Stimulated activated CD4-positive, alpha-beta T cell treated with anti-CD3 and anti-CD28 coated beads, Interleukin-1b, Interleukin-23, amount 100 ng/mL, for 24 hours (primary cell): ENCODE measurements at places on chromosomes 1 and 21.

DNA sequence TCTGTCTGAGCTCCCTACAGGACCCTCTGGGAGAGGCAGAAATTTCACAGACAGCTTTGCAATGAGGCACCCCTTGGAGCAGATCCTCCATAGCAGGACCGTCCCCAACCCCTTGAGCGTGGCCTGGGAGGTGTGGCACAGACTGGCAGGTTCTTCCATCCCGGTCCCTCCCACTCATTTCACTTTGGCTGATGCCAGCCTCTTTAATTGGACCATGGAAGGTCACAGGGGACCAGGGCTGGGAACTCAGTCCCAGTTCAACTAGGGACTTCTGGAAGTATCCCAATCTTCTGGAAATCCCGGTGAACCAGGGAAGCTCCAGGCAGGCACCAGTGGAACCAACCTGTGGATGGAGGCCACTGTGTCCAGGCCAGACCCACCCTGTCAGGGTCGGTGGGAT, 83.7 kb downstream of the SPSB1 start:
- DNase-seq, result no peak

- no peak for DNase-seq
These were observed 13.0 kb upstream of the UQCRHL start for GRCh38 chr1:15820478-15820877.

DNA sequence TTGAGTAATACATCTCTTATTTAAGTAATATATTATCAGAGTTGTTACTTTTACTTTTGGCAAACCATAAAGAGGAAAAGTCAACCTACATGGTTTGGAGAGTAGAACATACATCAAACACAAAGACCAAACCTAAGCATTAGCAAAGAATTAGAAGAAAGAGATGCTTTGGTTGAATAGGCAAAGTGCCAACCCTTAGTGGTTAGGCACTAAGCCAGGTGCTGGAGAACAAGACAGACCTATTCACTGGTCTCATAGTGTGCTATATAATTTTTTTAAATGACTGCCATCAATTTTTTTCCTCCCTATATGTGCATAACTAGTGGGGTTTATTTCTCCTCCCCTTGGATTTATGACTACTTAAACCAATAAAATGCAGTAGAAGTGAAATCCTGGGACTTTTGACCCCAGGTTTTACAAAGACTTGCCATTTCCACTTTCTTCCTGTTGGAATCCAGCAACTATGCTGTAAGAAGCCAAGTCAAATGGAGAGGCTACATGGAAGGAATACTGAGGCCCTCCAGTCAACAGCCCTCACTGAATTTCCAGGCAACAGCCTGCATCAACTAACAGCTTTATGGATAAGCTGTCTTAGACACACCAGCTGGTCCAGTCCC, 69.8 kb upstream of the HAO2 start:
- DNase-seq, result no peak

- no peak for DNase-seq
These were observed 5.1 kb downstream of the MAP7D1 start for GRCh38 chr1:36160949-36161485.

DNA sequence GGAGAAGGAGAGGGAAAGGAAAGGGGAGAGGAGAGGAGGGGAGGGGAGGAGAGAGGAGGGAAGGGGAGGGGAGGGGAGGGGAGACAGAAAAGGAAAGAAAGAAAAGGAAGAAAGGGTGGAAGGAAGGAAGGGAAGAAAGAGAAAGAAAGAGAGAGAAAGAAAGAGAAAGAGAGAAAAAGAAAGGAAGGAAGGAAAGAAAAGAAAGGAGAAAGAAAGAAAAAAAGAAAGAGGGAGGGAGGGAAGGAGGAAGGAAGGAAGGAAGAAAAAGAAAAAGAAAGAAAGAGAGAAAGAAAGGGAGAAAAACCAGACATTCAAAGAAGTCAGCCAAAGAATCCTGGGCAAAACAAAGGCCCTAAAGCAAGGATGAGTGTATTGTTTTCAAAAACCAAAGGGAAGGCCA, 125.7 kb upstream of the SPATA6 start:
- DNase-seq, result no peak

DNA sequence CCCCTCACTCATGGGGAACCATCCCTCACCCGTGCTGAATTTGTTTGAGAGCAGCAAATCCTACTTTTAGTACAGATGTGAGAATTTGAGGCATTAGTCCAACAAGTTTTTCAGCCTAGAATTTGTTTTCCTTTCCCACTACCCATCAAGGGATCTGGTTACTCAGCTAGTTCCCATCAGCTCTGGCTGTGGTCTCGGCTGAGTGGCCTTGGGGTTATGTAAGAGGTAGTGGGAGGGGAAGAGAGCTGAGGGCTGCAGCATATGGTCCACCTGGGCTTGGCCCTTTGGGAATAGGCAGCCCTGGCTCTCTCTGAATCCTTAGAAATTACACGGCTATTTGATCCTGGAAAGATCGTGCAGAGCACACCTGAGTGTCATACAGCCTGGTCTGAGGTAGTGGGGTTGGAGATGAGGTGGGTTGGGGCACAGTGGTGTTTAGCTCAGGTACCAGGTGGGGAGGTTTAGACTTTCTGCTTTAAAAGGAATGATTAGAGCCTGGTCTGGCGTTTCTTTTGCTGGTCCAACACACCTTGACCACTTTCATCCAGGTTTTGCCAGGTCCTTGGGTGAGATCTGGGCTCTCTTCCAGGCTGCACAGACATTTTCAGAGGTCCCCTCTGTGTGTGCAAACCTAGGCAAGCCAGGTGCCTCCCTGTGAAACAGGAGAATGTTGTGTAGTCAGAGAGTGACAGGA, 4.2 kb downstream of the GSTM4 start:
- DNase-seq, result no peak

GRCh38 chr1:54094001-54094729, 40.8 kb downstream of the TCEANC2 start:
- DNase-seq, result no peak

DNA sequence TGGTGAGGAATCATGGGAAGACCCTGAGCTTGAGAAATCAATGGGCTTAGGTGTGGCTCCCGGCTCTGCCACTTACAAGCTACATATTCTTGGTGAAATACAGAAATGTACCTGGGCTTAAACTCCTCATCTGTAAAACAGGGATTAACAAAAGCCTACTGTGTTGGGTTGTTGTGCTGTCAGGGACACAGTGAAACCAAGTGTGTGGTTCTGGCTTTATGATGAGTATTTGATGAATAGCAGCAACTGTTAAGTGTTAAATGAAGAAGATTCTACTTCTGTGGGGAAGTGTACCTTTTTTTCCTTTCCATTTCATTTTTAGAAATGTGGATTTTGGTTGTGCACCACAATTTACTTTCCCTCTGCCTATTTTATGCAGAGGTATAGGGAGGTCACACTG, 41.1 kb upstream of the DUSP10 start:
- DNase-seq, result no peak

DNA sequence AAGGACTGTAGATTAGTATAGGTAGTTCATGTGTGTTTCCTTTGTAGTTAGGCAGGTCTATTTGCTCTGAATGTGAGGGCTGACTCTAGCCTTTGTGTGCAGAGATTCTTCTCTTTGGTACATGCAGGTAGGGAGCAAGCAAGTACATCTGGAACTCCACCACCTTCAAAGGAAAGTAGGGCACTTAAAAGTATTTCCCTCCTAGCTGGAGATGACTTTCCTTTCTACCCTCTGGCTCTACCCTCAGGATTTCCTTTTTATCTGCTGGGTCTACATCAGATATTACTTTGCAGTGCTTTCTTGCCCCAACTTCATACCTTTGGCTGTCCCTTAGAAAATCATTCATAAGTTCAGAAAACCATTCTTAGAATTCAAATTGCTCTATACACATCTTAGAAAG, 91.7 kb upstream of the HIVEP3 start:
- no peak for DNase-seq

DNA sequence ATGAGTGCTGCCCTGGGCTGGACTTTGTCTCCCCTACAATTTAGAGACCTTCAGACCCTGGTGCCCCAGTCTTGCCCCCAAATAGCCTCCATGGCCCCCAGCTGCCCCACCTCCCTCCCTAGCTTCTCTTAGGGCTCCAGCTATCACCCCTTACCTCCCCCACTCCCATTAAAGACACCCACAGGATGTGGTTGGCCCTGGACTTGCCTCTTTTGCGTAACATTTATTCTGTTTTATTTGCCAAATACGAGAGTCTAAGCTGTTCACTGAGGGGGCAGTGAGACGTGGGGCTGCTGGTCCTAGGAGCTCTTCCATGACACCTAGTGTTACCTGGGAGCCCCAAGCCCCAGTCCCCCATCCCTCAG, 4.5 kb downstream of the ZC3H12A start:
- DNase-seq, result no peak

- DNase-seq, result no peak
These were observed 8.1 kb upstream of the GREM2 start for GRCh38 chr1:240619906-240620621.

- no peak for DNase-seq
These were observed 22.9 kb upstream of the DIP2A start for GRCh38 chr21:46435786-46436227.

DNA sequence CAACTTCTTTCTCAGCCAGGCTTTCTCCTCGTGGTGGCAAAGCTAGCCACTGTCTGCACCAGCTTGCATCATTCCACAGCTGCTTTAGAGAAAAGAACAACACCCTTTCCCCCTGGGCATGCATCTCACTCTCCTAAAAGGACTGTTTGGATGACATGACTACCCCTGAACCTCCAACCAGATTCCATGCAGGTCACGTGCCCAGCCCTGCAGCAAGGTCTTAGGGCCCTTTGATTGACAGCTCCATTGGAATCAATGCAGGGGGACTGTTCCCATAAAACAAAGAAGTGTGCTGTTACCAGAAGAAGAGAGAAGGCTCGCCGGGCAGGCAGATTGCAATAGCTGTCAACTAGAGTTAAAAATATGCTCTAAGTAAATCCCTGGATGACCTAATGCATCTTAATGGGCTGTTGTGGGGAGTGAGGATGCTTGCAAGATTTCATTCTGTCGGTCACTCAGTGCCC, 24.4 kb downstream of the KCNA2 start:
- no peak for DNase-seq

- no peak for DNase-seq
These were observed 3.3 kb upstream of the PLA2G2C start for GRCh38 chr1:20189664-20190063.

DNA sequence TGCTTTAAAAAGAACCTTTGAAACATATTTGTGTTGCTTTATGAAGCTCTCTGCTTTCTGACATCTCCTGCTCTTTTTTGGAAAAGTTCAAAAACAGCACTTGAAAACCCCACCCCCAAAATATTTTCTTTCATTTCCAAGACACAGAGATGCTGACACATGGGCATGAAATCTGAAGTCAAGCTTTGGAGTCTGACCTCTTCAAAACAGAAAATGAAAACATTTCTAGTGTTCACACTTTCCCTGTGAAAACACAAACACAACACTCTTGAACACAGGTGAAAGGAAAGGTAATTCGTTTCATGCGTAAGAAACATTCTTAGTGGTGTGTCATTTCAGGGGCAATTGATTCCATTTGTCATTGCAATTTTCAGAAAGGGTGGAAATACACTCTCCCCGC, 10.8 kb downstream of the NGF start:
- no peak for DNase-seq

DNA sequence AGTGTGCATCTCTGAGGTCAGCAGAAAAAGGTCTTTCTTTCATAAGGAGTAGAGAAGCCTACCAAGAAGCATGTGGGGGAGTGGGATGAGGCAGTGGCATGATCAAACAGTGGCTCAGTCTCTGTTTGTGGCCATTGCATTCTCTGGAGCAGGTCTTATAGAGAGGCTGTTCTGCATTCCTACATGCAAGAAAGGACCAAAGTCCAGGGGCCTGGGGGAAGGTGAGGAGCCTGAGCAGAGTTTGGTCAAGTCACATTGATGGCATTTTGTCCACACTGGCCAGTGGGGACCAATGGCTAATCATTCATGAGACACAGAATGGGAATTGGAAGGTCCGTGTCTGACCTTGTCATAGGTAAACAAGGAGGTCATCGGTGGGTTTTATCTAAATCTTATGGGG, 25.4 kb downstream of the MAP10 start:
- no peak for DNase-seq

GRCh38 chr1:35923791-35924221, 7.1 kb upstream of the AGO3 start:
- no peak for DNase-seq

- DNase-seq, result no peak
These were observed 681.5 kb downstream of the LRRIQ3 start for GRCh38 chr1:73516451-73516850.

DNA sequence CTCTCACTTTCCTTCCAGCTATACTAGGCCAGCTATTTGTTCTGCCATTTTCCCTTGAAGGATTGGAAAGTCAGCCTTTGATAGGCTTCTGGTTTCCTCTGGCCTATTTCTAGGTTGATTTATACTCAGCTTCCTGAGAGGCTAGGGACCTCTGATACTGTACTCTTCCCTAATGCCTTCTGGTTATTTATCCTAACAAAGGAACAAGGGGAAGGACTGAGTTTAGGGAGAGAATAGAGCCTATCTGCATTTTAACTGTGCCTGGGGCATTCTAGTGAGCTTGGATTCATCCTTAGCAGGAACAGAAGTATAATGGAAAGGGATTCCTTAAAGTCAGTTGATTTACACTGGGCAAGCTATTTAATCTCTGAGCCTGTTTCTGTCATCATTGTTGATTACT, 11.8 kb upstream of the TMEM39B start:
- no peak for DNase-seq

DNA sequence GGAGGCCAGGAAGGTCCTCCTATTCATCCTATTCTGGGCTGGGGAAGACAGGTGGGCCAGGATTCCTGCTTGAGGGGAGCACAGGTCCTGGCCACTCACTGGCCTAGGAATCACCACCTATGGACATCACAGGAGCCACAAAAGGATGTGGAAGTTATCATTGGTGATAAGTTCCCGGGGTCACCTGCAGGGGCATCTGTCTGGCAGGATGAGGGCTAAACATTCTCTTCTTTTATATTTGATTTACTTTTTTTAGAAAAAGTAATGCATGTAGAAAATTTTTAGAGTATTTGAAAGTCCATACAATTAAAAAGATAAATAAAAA, 33.2 kb upstream of the KIAA0040 start:
- DNase-seq, result no peak

DNA sequence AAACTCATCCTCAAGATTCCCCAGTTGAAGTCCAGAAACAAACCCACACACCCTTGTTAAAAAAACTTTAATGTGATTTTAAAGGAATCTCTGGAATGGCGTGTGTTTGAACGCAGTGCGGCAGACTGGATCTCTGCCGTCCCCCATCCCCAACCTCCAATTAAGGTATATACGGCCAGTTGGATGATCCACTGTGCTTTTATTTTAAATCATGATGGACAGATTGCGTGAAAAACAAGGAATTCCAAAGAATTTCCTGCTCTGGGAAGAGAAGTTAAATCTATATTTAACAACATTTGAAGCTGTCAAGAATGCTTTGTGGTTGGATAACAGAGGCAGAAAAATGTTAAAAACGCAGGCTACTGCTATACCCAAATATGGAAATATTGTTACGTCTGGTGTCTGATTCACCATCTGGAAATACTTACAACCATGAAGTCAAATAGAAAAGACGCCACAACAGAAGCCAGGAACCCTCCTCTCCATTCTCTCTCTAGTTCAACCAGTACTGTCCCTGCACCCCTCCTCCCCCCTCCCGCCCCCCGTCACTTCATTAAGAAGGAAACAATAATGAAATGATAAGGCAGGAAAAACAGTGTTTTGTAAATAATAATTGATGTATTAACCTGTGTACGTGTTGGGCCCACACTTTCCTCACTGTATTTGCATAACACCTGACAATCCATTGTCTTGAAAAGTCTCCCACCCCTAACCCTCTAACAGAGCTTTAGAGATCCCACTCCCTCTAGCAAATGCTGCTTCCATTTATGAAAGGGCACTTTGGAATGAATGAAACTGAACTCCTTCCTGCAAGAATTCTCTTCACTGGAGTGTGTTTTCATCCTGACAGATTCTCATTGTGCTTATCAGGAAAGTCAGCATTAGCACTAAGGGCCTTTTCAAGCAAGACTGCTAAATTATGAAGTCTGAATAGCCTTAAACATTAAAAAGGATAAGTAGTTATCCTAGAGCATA, 2.0 kb upstream of the CCN1 start:
- no peak for DNase-seq
